ENCODE measurements at places on chromosomes 3 and 15.

GRCh38 chr3:68878322-68878721, 54.0 kb downstream of the TAFA4 start:
- DNase-seq: peak; percentile 42

DNA sequence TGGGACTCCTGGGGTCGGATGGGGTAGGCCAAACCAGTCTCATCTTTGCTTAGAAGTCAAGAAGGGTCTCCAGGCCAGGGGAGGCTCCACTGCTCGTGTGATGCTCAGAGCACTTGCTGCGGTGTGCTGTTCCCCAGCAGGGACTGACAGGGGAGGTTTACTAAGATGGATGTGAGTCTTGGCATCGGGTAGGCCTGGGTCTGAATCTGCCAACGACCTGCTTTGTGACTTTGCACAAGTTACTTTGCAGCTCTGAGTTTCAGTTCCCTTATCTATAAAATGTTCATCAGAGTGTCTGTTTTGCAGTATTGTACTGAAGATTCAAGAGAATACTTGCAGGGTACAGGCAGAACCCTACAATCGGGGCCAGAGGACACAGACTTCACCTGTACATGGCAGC, 17.3 kb upstream of the CDCP1 start:
- DNase-seq: no peak

DNA sequence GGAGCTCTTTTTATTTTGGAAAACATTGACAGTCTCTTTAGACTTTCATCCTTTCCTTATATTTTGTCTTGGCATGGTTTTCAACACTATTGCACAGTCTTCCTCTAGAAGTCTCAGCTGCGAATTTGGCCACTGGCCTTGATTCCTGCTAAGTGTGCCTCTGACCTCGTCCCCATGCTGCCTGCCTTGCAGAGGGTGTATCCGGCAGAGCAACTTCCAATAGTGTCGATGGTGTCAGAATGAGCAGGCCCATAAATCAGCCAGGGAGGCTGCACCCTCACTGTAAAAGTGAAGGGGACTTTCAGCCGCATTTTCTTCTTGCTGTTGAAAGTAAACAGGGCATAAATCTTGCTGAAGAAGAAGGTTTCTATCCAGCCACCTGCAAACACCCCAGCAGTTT, 336.7 kb upstream of the TRIM42 start:
- DNase-seq: no peak

- no peak for DNase-seq
These were observed 28.4 kb downstream of the IGF1R start for GRCh38 chr15:98676586-98677270.

GRCh38 chr3:177665122-177665808, 468.0 kb upstream of the TBL1XR1 start:
- no peak for DNase-seq

GRCh38 chr15:62706317-62706716, 336.2 kb upstream of the TPM1 start:
- no peak for DNase-seq

DNA sequence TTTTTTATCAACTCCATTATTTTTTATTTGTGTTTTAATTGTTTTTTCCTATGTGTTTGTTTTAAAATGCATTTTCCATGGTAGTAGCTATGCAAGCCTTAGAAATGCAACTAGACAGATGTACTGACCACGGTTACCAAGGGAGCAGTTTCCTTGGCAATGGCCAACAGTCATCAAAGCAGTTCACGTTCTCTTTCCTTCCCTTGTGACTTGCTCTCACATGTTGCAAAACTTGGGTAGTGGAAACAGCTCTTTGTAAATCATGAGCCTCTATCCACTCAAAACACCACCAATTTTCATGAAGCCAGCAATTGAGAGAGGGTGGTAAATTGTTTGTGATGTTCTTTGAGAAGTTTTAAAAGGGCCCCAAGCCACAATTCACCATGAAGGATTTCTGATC, 499.4 kb upstream of the MDFIC2 start:
- peak; percentile 32 for DNase-seq

DNA sequence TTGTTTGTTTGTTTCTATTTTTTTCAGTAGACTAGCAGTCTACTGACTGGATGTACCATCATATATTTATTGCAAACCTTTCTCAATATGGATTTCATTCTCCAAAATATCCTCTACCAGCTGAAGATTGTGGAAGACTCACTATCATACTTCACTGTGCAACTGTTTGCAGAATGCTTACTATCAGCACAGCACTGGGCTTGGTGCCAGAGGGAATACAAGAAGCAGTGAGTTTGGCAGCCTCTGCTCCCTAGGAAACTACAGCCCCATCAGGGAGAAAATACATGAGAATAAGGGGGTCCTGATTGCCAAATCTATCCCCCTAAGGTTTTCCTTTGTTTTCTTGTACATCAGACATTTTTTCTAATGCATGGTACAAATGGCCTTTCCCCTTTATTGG, 27.5 kb downstream of the AQP9 start:
- no peak for DNase-seq

DNA sequence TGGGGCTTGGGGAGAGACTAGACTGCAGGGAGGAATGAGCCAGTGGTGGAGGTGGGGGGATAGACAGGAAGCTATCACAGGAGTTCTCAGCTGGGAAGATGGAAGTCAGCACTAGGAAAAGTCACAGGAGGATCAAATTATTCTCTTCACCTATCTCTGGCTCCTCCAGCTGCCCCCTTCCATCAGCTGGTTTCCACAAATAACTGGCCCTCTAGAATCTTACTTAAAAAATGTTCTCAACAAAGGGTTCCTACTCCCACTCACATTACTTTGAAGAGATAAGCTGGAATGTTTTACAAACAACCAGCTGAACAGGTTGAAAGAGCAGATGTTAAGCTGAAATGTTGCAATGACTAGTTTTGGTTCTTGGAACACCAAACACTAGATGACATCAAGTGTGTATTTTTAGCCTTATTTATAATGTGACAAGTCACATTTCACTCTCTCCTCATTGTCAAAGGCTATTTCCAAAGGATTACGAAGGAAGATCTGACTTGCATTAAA, 102.7 kb upstream of the AADACL2 start:
- DNase-seq: no peak

DNA sequence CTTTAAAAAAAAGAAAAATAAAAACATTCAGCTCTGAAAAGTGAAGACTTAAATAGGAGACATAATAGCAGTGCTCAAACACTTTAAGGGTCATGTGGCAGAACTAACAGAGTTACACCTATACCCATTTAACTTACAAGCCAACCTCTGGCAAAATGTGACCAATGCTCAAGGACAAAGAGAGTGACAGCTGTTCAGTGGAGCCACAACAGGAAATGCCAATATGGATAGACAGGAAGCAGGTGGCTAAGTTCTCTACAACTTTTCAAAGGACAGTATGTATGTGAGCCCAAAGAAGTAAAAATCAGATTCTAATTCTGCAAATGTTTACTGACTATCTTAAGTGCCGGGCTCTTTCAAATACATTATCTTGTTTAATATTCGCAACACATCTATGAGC, 3.4 kb downstream of the TMCC1 start:
- peak; percentile 97 for DNase-seq

DNA sequence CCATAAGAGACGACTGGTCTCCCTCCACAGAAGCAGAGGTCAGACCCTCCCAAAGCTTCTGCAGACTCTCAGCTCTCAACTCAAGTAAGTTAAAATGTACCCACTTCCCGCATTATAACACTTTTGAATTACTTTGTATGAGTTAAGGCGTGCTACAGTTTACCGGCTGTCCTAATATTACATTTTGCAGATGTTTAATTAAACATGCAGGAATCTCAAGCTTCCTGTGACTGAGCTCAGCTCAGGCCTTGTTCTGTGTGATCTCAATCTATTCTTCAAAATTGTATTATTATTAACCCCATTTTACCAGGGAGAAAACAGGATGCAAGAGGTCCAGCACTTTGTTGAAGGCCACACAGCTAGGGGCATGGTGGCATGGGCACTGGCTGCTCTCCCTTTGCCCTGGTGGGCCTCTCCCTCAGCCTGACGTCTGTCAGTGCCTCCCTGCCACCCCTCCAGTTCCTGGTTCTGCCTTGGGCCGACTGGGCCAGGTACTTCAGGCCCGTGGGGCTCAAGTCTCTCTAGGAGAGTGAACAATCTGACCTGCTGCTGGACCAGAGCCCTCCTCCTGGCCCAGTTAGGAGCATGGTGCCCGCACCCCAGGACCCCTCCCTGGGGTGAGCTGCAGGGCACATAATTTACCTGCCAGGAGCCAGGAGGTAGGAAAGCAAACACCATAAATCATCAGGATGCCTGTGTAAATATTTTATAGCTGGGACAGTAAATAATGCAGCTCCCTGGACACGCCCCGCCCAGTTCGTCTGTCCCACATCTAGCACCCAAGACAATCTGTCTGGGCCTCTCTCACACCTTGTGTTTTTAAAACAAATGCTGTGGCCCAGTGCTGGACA, 14.9 kb upstream of the RFT1 start:
- no peak for DNase-seq

DNA sequence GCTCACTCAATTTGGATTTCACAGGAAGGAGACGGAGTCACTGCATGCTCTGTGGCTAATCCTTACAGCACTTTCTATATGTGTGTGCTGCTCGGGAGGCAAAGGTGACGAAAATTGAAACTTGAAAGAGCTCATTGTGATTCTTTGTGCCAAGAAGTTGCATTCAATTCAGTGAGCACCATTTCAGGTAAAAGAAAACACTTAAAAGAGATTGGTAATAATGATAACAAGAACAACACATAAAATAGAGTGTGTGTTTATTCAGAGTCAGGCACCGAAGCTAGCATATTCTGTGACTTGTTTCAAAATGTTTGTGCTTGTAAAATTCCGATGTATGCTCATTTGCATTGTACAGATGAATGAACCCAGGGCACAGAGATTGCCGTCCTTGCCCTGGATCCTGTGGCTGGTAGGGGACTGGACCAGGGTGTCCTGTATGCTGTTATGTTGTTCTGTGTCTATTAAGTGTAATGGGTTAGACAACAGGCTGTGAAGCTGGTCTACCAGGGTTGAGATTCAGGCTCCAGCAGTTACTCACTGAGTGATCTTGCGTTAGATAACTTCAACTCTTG, 193.3 kb upstream of the PROK2 start:
- DNase-seq: no peak

DNA sequence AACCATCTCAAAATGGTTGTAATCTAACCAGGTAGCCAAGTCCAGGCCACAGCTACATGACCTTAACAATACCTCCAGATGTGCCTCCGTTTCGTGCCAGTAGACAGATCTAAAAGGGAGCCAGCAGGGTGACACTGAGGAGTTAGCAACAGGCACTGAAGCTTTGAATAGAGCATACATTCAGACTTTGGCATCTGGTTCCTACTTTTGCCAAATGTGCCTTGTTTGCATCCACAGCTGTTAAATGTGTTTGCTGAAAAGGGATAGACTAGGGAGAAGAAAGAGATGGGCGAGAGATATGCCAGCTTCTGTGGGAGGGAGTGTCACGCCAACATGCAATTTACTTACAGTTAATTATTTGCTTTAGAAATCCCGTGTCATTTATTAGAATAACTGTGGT, 1433.9 kb upstream of the CADM2 start:
- no peak for DNase-seq

GRCh38 chr15:48733615-48734014, 77.3 kb downstream of the CEP152 start:
- DNase-seq: no peak

DNA sequence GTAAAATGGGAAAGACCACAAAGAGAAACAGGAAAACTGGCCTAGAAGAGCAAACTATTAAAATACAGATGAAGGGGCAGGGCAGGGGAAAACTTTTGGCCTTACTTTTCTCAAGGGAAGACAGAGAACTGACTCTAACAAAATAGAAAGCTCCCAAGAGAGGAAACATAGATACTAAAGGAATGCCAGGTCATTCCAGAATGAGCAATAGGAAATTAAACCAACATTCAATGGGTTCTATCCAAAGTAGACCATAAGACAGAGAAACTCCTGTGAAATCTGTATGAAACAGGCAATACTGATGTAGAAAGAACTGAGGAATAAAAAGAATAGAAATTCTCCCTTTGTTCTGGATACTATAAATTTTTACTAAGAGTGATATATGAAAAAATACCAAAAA, 491.8 kb downstream of the MECOM start:
- DNase-seq: no peak

- DNase-seq: no peak
These were observed 740.5 kb downstream of the ROBO2 start for GRCh38 chr3:77780278-77780996.

GRCh38 chr3:39750712-39751111, 58.7 kb upstream of the MYRIP start:
- DNase-seq: no peak

- DNase-seq: no peak
These were observed 476.9 kb downstream of the NR2F2 start for GRCh38 chr15:96807361-96807760.

- no peak for DNase-seq
These were observed 34.9 kb downstream of the CYP19A1 start for GRCh38 chr15:51303462-51303980.

DNA sequence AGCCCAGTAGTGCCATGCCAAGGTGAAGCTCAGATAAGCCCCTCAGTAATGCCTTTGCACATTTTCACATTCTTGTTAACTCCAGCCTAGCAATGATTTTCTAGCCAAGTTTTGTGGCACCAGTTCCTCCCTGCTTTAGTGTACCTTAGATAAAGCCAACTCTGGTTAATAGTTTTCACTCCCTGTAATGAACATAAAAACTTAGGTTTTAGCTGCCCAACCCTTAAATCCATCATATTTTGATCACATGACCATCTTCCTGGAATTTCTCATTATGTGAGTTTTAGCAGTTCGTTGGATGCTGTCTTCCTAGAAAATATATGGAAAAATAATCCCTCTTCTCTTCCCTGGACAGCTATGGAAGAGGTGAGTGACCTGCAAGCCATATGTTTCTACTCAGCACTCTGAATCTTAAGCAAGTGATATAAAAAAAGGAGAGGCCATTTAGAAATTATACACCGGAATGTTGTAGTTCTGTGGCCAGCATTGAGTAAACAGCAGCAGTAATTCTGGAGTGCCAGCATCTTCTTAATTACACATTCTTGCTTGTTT, 62.2 kb upstream of the P2RY1 start:
- no peak for DNase-seq

DNA sequence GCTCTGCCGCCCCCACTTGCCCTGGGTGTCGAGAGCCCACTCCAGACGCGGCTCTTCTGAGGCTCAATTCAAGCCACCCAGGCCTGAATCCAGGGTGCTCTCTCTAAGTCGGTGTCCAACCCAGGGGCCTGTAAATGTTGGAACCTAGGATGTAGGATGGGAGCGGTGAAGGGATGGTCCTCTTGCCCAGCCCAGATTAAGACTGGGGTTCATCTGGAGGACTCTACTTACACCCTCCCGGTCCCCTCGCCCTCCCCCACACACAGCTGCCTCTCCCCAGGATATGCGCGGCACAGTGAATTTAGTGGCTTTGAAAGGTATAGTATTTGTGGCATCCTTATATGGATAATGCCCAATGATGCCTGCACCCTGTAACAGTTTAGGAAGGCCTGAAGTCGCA, 822 bp upstream of the FBN1 start:
- DNase-seq: no peak

DNA sequence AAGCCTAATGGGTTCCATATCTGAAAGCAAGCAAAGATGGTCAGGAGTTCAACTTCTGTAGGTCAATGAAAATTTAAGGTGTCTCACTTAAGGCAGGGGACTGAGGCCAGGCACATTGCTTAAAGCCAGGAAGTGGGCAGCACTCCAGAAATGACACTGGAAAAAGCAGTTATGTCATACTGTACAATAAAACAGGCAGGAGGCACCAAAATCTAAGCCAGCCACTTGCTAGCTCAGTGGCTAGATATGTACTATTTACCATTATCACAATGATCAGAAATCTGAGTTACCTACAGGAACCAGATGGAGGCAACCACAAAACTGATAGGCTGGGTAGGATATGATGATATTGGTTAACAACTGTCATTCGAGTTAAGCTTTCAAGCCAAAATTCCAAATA, 57.3 kb downstream of the FRMD5 start:
- no peak for DNase-seq
